Prostate gland (tissue), 2 donors: ENCODE measurements at places on chromosomes 2 and 18. TPM values are rescaled to one million over a fixed set of nuclear protein-coding genes. Genes with fewer than 3 reads are reported as not detected.
A peak's percentile ranks its signal among the peaks of the same experiment; 100 is the strongest.

DNA sequence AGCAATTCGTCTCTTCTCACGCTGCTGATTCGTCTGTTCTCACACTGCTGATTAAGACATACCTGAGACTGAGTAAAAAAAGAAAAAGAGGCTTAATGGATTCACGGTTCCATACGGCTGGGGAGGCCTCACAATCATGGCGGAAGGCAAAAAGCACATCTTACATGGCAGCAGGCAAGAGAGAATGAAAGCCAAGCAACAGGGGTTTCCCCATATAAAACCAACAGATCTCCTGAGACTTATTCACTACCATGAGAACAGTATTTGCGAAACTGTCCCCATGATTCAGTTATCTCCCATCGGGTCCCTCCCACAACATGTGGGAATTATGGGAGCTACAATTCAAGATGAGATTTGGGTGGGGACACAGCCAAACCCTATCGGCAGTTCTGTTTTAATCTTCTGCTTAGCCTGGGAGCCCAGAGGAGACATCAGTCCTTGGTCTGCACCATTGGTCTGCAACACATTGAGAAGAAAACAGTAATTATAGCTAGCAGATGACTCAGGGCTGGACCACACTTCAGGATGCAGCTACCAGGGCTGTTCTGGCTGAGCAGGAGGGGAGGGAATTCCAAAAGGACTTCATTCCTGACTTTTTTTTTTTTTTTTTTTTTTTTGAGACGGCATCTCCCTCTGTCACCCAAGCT is 69.4 kb downstream of the CABLES1 start:
- DNase-seq = no peak

- no peak for DNase-seq
These were observed 39.5 kb downstream of the ZNF519 start for GRCh38 chr18:14092625-14093306.

DNA sequence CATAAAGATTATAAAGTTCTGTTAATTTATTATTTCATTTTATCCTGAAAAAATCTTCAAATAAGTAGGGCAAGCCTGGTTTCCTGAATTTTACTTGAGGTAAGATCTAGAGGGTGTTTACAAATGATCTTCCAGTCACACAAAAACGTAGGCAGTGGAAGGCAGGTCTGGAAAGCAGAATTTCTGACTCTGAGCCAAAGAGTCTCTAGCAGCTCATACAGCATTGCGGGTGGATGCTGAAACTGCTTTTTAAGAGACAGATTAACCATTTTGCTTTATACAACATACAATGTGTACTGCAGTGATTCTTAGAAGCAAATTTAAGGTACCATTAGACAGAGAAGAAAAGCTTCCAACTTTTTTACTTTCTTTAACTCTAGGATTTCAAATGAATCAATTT is 117.0 kb downstream of the FTCDNL1 start:
- DNase-seq = no peak

GRCh38 chr2:98898423-98898841 is 37.6 kb downstream of the CRACDL start:
- DNase-seq = no peak

GRCh38 chr18:34224423-34225217 is at the start of gene NOL4:
Gene NOL4, minus strand, starts transcription at chr18:34224913. Its CDS starts 1,660 bp downstream, at chr18:34223253.
- peak; percentile 18 for DNase-seq

- DNase-seq = no peak
These were observed 530.2 kb upstream of the ZEB2 start for GRCh38 chr2:145050134-145050533.

GRCh38 chr2:168090366-168091135 is 156.8 kb downstream of the STK39 start:
- no peak for DNase-seq

DNA sequence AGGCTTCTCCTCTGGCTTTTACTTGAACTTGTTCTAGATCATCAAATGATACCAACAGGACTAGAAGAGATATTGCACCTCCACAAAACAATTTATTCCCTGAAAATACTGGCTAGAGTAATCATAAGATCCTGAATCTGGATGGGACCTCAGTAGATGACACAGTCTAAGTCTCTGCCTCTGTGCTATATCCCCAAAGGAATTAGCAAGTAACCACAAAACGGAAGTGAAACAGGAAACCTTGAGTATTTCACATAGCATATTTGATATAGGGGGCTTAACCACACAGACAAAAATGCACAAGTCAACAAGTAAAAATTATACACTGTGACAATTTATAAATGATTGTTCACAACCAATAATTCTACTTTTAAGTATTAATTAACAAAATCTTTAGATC is 456.9 kb upstream of the TNP1 start:
- DNase-seq = no peak

- DNase-seq = no peak
These were observed 11.0 kb upstream of the RAB31 start for GRCh38 chr18:9697121-9697520.

DNA sequence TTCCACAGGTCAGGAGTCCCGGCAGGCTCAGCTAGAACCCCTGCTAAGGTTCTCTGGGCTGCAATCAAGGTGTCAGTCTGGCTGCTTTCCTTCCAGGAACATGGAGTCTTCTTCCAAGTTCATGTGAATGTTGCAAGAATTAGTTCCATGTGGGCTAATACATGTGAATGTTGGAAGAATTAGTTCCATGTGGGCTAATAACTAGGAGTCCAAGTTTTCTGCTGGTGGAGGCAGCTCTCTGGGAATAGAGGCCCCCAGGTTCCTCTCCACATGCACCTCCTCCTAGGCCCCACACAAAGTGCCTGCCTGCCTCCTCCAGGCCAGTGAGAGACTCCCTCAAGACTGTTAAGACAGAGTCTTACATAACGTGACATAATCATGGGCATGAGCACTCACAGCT is 140.8 kb upstream of the SLC35G4 start:
- no peak for DNase-seq

DNA sequence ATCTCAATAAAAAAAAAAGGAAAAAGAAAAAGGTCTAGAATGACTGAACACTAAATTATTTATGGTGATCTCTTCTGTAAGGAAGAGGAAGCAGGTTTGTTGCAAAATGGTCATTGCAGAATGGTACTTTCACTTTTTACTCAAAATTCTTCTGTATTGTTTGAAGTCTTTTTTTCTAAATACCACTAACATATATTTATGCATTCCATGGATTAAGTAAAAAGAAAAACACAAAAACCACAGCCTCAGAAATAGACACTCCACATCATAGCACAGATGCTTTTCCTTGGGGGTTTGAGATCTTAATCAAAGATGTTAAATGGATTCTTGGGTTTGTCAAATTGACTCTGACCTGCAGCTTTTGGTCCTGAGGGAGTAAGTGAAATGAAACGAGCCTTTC is 47.4 kb downstream of the RHOB start:
- no peak for DNase-seq

DNA sequence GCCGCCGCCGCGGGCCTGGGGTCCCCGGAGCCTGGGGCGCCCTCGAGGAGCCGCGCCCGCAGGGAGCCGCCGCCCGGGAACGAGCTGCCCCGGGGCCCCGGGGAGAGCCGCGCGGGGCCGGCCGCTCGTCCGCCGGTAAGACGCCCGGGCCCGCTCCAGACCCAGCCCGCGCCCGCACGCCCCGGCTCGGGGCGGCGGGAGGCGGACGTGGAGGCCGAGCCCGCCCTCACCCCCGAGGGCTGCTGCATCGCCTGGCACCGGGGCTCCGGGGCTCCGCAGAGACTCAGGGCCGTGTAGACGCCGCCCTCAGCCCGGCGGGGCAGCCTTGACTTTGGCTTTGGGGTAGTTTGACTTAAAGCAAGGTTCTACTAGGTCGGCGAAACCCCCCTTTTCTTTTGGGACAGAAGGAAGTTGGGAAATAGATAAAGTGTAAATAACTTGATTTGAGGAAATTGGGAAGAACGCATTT is 335 bp downstream of the ERFE start:
- DNase-seq = no peak

DNA sequence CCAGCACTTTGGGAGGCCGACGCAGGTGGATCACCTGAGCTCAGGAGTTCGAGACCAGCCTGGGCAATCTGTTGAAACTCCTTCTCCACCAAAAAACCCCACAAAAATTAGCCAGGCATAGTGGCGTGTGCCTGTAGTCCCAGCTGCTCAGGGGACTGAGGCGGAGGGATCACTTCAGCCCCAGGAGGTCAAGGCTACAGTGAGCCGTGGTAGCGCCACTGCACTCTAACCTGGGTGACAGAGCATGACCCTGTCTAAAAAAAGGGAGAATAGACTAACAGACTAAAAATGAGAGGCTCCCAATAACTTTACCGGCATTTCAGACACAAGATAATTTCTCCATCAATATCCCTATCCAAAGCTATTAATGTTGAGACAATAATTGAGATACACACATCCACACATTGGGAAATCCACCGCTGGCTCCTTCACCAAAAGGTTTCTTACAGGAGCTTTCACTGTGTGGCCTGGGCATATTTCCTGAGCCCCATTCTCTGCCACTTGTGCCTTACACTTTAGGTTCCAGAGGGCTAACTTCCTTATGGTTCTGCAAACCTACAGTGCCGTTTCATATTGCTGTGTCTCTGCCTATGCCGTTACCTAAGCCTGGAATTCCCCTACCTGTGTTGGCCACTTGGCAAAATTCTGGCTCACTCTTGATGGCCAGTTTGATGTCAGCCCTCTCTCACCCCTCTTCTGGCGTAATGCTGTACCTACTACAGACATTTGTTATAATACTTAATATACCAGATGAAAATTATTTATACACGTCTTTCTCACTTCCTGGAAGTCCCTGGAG is 115.8 kb upstream of the ZFP36L2 start:
- no peak for DNase-seq

DNA sequence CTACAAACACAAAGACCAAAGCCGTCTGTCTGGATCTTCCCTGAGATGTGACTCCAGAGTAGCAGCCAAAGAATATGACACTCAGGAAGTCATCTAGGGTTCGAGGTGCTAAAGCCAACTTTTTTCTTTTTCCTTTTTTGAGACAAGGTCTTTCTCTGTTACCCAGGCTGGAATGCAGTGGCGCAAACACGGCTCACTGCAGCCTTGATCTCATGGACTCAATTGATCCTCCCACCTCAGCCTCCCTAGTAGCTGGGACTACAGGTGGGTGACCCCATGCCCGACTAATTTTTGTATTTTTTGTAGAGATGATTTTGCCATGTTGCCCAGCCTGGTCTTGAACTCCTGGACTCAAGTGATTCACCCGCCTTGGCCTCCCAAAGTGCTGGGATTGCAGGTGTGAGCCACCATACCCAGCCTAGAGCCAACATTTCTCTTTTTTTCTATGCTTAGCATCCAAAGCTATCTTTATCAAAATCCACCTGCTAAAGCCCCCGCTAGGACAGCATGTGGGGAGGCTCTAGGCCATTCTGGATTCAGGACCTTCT is 92.8 kb downstream of the TMEM17 start:
- no peak for DNase-seq

DNA sequence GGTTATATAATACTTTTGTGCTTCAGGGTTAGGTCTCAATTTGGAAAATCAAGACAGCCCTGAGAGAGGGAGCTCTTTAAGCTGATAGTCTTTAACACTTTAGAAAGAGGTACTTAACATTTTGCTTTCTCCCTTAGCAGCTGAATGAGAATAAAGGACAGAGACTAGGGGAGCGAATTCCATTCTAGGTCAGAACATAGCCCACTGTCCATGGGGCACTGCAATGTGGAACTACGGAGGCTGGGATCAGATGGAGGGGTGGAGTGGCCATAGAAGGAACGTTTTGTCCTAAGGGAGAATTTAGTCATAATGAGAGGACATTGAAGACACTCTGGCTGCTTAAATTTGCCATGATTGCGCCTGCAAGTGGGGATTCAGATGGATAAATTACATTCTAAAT is 794 bp downstream of the GKN2 start:
- DNase-seq = no peak

- DNase-seq = no peak
These were observed 39.5 kb upstream of the FAM110C start for GRCh38 chr2:85761-86160.

- DNase-seq = peak; percentile 59
These were observed 17.6 kb upstream of the BOK start for GRCh38 chr2:241540771-241541561.

- DNase-seq = no peak
These were observed 14.5 kb downstream of the CYP26B1 start for GRCh38 chr2:72132981-72133720.

GRCh38 chr2:115165529-115166109 is 723.2 kb downstream of the DPP10 start:
- DNase-seq = no peak

Gene SESTD1
- 35.4 TPM for total RNA-seq

Gene DQX1
- total RNA-seq = not detected

Gene IFIH1
- total RNA-seq = 13.1 TPM

Gene FSHR
- not detected for total RNA-seq

Gene CREG2
- total RNA-seq = not detected

Gene AQP12B
- total RNA-seq = not detected

Gene CPLX4
- not detected for total RNA-seq

Gene PARD3B
- total RNA-seq = 25.0 TPM
